ENCODE measurements at places on chromosomes 5 and 9.

DNA sequence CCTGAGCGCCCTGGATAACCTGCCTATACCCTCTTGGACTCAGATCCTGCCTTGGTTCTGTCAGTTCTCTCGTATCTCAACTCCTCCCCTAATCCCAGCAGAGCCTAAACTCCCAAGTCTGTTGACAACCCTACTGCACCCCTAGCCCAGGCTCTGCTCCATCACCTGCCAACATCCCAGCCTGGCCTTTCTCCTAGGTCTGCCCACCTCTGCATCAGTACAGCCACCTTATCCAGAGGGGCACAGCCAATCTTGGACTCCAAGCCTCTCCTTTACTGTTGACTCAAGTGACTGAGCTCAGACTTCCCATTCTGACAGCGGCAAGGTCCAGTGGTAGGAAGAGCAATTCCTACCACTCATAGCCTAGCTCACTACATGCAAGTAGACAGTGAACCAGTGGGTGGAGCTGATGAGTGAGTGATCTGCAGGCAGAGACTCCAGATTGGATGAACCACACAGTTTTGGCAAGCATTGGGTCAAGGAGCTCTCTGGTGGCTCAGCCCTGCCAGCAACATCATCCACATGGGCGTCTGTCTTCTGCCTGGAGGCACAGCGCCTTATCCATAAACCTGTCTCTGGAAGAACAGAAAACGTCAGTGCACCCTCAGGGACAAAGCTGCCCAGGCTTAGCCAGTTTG, 26.5 kb downstream of the TRMO start:
- DNase-seq: no peak

GRCh38 chr5:154359221-154359573, 86.6 kb upstream of the SAP30L start:
- no peak for DNase-seq

- DNase-seq: no peak
Observed at GRCh38 chr9:136545692-136545964, 220 bp downstream of the NOTCH1 start.

DNA sequence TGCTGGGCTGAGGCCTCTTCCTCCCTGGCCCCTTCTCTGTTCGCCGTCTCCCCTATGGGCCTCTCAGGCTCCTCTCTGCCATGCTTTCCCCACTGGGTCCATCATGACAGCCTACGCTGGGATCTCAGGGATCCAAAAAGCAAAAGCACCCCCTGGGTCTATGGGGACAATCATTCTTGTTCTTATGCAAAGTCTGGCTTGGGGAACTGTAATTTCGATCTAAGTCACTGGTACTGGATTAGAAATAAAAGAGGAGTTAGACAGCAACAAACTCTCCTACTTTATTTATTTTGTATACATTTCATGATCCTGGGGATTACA, 86.6 kb downstream of the SLC38A9 start:
- DNase-seq: no peak

- no peak for DNase-seq
Observed at GRCh38 chr5:94777056-94777880, 158.8 kb downstream of the SLF1 start.

GRCh38 chr9:91714020-91714806, 235.8 kb downstream of the ROR2 start:
- no peak for DNase-seq

DNA sequence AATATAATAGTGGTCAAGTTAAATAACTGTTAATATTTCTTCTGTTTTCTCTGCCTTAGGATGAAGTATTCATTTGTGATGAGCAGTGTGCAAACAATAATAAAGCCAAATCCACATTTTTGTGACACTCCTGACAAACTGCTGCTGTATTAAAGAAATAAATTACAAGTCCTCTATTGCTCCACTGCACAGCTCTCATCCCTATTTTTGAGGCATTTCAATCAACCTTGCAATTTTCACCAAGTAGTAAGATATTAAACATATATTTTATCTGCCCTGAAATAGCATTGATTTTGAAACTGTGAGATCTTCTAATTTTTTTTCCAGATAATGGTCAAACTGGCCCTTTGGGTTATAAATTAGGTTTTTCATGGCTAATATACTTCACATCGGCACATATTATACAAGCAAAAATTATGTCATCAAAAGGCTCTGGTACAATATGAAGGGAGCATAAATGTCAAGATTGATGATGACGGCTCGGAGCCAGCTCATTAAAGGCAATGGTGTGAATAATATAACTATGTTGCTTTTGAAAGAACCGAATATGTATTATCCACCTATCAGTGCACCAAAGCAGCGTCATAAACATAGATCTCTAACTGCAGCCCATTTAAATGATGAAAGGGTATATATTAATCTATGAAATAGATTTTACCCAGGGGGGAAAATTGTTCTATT, 764.9 kb downstream of the DNAH5 start:
- DNase-seq: no peak

DNA sequence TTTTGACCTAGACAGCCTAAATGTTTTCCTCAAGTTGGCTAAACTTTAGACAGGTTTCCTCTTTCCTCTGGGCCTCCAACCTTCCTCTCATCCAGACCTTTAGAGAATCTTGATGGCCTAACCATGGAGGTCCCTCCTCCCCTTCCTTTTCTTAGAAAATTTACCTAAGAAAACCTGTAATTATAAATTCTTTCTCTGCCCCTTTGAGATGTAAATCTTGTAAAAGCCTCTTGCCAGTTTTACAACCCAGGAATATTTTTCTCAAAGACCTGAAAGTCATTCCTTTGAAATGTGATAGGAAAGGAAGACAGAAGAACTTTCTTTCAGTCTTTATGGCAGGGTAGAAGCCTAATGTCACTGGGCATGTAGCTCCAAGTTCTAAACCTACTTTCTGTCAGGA, 1752.6 kb upstream of the C9orf72 start:
- DNase-seq: no peak

All from GM04504 (cell line).